ENCODE measurements at places on chromosomes 1 and 21.

DNA sequence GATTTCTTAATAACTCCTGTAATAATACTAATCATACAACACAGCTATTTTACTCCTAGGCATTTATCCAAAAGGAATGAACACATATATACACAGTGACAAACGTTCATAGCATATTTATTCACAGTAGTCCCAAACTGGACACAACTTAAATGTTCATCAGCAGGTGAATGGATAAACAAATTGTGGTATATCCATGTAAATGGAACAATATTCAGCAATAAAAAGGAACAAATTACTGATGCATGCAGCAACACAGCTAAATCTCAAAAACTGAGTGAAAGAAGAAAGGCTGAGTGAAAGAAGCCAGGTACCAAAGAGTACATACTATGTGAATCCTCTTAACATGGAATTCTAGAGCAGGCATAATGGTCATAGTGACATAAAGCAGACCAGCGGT is 242.7 kb upstream of the USP24 start:
- H3K27me3 ChIP-seq = no peaks in the 10 kb centered on the region
- no peak overlapping the region for H3K4me3 ChIP-seq
- no peak for DNase-seq
- H3K27ac ChIP-seq = no peak overlapping the region
- no peaks in the 10 kb centered on the region for H3K4me1 ChIP-seq

DNA sequence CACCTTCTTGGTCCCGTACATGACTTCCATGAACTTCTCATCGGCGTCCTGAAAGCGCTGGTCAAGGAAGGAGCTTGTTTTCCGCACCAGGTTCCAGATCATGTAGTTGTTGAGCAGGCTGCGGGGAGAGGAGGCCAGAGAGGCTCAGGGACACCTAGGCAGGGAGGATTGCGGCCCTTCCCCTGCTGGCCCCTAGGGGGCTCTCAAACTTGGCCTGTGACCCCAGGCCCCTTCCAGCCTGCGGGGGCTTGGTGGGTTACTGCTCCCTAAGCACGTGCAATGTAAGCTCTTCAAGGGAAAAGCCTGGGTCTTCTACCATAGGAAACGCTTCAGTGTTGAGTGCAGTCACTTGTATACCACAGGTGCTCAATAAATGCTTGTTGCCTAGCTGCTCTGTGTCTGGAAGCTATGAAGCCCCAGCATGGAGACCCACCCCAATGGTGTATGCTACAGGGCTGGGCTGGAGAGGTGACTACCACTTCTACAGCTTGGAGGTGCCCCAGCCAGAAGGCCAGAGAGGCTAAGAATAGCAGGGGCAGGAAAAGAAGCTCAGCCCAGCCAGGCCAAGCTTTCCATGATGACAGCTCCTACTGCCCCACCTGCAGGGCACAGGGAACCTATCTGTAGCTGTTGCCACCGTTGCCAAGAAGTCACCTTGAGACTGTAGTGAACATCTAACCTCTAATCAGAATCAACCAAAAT is 45.1 kb downstream of the ECE1 start:
- H3K27me3 ChIP-seq = no peaks in the 10 kb centered on the region
- peak; percentile 60 for DNase-seq
- H3K36me3 ChIP-seq = no peaks in the 10 kb centered on the region
- H3K4me3 ChIP-seq = no peak overlapping the region

DNA sequence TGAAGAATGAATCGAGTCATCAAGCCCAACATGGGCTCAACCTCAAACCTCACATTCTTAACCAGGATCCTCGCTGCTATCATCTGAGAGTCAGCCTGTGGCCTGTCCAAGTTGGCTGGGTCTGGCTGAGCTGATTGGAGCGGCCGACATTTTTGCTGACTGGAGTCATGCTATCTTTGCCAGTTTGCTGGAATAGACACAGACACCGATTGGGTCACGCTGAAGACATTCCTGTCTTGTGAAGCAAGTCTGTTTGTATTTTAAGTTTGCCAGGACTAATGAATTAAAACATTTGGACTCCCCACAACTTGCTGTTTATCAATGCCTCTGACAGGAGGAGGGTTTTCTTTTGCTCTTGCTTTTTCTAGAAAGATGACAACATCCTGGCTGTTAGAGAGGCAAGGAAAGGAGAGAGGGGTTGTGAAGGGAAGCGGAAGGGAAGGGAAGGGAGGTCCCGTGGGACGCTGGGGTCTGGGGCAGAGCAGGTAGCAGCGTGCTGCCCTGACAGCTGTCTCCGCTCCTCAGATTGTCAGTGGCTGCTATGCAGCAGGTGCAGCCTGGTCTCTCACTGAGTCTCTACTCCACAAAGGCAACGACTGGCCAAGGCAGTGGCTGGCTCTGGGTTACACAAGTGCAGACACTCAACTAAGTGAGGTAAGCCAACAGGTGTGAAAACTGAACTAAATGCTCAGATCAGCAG is at the start of gene MAP3K7CL:
TSS of gene MAP3K7CL (plus strand) at position 375 of the 700 bp plus-strand sequence. CDS start 2,701 bp downstream, outside the sequence.
- no peak within 1 kb of the TSS for H3K4me3 ChIP-seq
- no peak within 1 kb of the TSS for H3K27ac ChIP-seq
- DNase-seq = no peak
- no peaks in the 10 kb centered on the region for H3K4me1 ChIP-seq
- H3K27me3 ChIP-seq = no peaks in the 10 kb centered on the region

DNA sequence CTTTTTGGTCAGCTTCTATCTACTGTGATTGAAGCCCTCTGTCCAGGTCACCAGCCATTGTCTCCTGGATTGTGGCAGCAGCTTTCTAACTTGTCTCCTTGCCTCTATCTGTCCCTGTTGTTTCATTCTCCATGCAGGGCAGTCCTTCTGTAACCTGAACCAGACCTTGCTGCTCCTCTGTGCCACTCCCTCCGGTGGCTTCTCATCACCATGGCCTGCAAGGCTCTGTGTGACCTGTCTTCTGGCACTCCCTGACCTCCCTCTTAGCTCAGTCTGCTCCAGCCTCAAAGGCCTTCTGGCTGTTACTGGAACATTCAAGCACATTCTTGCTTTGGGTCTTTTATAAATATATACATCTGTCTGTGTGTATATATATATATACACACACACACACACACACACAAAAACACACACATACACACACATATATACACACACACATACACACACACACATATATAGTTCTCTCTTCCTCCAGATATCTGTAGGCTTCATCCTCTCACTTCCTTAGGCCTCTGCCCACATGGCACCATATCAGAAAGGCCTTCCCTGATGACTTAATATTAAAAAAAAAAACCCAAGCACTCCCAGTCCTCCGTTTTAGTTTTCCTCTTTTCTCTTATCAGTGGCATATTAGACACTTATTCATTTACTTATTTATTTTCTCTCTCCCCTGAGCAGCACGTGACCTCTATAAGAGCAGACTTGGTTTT is 21.2 kb upstream of the JUN start:
- peaks cover 12% of the 10 kb centered on the region for H3K4me1 ChIP-seq
- no peak overlapping the region for H3K4me3 ChIP-seq
- no peaks in the 10 kb centered on the region for H3K27me3 ChIP-seq
- DNase-seq = no peak
- no peaks in the 10 kb centered on the region for H3K36me3 ChIP-seq
- H3K27ac ChIP-seq = no peak overlapping the region

DNA sequence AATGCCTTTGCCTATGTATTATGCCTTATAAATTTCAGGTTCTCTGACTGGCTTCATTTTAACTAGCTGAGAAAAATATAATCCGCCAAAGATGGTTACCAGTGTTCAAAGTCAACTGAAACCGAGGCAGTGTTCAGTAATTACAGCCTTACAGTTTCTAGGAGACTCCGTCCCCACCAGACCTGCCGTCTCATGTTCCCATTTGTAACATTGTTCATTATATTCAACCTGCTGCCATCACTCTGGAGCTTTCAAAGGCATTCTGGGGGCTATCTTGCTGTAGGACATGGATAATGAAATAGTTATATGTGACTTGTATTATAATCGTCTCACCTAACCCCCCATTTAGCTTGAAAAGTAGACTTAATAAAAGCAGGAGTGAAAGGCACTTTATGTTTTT is 302.5 kb downstream of the RWDD3 start:
- H3K36me3 ChIP-seq = no peaks in the 10 kb centered on the region
- H3K4me1 ChIP-seq = peaks cover 22% of the 10 kb centered on the region
- H3K4me3 ChIP-seq = no peak overlapping the region
- H3K27me3 ChIP-seq = no peaks in the 10 kb centered on the region

DNA sequence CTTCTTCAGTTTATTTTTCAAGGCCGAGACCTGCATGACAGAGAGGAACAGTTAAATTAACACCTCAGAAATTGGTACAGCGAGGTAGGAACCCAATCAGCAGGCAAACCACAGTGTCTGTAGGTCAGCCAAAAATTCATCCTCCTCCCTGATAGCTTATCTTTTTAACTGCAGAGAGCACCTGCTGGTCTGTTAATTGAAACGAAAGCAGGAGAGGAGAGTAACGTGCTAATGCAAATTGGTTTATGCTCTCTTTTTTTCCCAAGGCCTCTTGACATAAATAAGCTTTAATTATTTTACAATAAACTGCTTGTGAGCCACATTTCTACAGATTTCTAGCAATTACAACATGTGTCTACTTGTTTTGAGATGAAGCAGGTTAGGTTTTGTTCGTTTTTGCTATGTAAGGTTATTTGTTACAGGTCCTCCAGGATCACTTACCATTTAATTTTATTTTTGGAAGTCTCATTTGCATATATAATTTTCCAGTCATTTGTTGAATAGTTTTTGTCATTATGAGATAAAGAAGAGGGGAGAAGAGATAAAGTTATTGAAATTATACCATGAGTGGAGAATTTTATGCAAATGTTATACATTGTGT is 179.9 kb downstream of the DENND1B start:
- no peak overlapping the region for H3K4me3 ChIP-seq
- H3K36me3 ChIP-seq = no peaks in the 10 kb centered on the region
- no peaks in the 10 kb centered on the region for H3K27me3 ChIP-seq
- H3K4me1 ChIP-seq = no peaks in the 10 kb centered on the region

- H3K36me3 ChIP-seq = no peaks in the 10 kb centered on the region
- no peaks in the 10 kb centered on the region for H3K27me3 ChIP-seq
- no peak for DNase-seq
- peaks cover 9% of the 10 kb centered on the region for H3K4me1 ChIP-seq
- no peak overlapping the region for H3K27ac ChIP-seq
Observed at GRCh38 chr1:41174170-41174569, 67.9 kb downstream of the SCMH1 start.

GRCh38 chr1:204451352-204452124 is 39.9 kb upstream of the PPP1R15B start:
- H3K36me3 ChIP-seq = no peaks in the 10 kb centered on the region
- DNase-seq = no peak
- peak overlapping the region; percentile 50 for H3K27ac ChIP-seq
- no peaks in the 10 kb centered on the region for H3K27me3 ChIP-seq
- no peaks in the 10 kb centered on the region for H3K4me1 ChIP-seq
- H3K4me3 ChIP-seq = no peak overlapping the region

- H3K27ac ChIP-seq = no peak overlapping the region
- no peaks in the 10 kb centered on the region for H3K27me3 ChIP-seq
- H3K4me3 ChIP-seq = no peak overlapping the region
- no peaks in the 10 kb centered on the region for H3K4me1 ChIP-seq
- no peaks in the 10 kb centered on the region for H3K36me3 ChIP-seq
- peak; percentile 42 for DNase-seq
Observed at GRCh38 chr21:42319851-42320572, 4.8 kb upstream of the TFF3 start.

GRCh38 chr1:79124756-79125155 is 118.2 kb upstream of the ADGRL4 start:
- no peak overlapping the region for H3K4me3 ChIP-seq
- no peak overlapping the region for H3K27ac ChIP-seq
- no peaks in the 10 kb centered on the region for H3K4me1 ChIP-seq
- H3K27me3 ChIP-seq = no peaks in the 10 kb centered on the region

- no peak overlapping the region for H3K27ac ChIP-seq
- H3K27me3 ChIP-seq = no peaks in the 10 kb centered on the region
- no peak for DNase-seq
- H3K36me3 ChIP-seq = no peaks in the 10 kb centered on the region
- no peak overlapping the region for H3K4me3 ChIP-seq
Observed at GRCh38 chr1:243595527-243596210, 254.4 kb downstream of the AKT3 start.

DNA sequence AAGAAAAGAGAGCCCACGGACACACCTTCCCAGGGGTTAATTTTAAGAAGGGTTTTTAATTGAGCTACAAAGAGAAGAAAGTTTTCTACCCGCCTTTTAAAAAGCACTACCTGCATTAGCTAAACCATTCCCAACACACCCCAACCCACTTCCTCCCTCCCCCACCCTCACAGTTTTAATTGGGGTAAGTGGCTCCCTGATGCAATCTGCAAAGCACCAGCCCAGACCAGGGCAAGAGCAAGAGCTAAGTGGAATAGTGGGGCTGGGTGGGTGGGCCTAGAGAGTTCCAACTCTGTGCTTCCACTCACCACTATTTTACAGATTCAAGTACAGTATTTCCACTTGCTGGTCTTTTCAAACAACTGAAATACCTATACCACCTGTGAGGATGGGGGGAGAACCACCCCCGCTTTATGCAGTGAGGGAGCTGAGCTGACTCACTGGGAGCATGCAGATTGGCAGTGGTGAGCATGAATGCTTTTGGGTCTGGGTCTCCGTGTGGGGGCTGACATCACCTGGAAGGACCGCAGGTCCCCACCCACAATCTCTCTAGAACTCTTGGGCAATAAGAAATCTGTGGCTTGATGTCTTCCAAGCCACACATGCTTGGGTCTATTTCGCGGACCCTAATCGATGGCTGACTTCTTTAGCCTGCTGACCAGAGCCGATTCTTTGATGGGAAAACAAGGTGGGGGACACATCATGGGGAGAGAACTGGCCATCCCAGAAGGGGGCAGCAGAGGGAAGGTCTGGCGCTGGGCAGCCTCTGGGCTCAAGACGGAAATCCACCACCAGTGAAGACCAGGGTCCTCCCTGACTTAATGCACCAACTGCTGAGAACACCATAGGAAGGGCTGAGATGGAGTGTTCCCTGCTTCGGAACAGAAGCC is 95.5 kb downstream of the SSBP3 start:
- no peak overlapping the region for H3K27ac ChIP-seq
- no peak overlapping the region for H3K4me3 ChIP-seq
- H3K4me1 ChIP-seq = no peaks in the 10 kb centered on the region
- H3K36me3 ChIP-seq = no peaks in the 10 kb centered on the region

DNA sequence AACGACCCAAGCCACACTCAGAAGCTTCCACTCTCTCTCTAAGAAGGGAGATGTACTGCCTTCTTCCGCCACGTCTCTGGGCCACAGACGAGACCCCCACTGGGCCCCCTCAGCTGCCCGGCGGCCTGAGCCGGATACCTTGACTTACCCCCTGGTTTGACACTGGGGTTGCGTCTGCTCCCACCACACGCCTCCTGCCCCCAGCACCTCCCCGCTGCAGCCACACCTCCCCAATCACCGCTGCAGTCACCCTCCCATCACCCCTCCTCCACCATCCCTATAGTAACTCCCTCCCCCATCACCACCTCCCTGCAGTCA is 10.7 kb downstream of the PANK4 start:
- no peak for DNase-seq
- H3K4me3 ChIP-seq = no peak overlapping the region
- no peaks in the 10 kb centered on the region for H3K4me1 ChIP-seq
- no peak overlapping the region for H3K27ac ChIP-seq

Data from pancreas (tissue), 10 donors.